T-cell (primary cell): ENCODE measurements at places on chromosomes 3 and 15. TPM values are rescaled to one million over a fixed set of nuclear protein-coding genes. Genes with fewer than 3 reads are reported as not detected.
A peak's percentile ranks its signal among the peaks of the same experiment; 100 is the strongest.

Gene CATSPER2
- total RNA-seq = 6.6 TPM

Gene GOLGA8H
- total RNA-seq = not detected

Gene FBXW12
- total RNA-seq = not detected

Gene ANKRD34C
- not detected for total RNA-seq

- no peak overlapping the region for H3K27ac ChIP-seq
- H3K4me3 ChIP-seq = no peak overlapping the region
- DNase-seq = peak; percentile 21
- peaks cover 44% of the 10 kb centered on the region for H3K4me1 ChIP-seq
- H3K36me3 ChIP-seq = peaks cover 10% of the 10 kb centered on the region
Measured at GRCh38 chr3:49377483-49377882, 19.3 kb upstream of the GPX1 start.

- H3K4me1 ChIP-seq = no peaks in the 10 kb centered on the region
- no peak for DNase-seq
- no peak overlapping the region for H3K4me3 ChIP-seq
- no peak overlapping the region for H3K27ac ChIP-seq
- H3K36me3 ChIP-seq = no peaks in the 10 kb centered on the region
Measured at GRCh38 chr3:24088782-24089181, 143.7 kb downstream of the NR1D2 start.

- no peak overlapping the region for H3K4me3 ChIP-seq
- H3K27ac ChIP-seq = no peak overlapping the region
- no peaks in the 10 kb centered on the region for H3K4me1 ChIP-seq
- H3K36me3 ChIP-seq = no peaks in the 10 kb centered on the region
- DNase-seq = no peak
Measured at GRCh38 chr15:35514759-35515158, 31.2 kb downstream of the DPH6 start.

DNA sequence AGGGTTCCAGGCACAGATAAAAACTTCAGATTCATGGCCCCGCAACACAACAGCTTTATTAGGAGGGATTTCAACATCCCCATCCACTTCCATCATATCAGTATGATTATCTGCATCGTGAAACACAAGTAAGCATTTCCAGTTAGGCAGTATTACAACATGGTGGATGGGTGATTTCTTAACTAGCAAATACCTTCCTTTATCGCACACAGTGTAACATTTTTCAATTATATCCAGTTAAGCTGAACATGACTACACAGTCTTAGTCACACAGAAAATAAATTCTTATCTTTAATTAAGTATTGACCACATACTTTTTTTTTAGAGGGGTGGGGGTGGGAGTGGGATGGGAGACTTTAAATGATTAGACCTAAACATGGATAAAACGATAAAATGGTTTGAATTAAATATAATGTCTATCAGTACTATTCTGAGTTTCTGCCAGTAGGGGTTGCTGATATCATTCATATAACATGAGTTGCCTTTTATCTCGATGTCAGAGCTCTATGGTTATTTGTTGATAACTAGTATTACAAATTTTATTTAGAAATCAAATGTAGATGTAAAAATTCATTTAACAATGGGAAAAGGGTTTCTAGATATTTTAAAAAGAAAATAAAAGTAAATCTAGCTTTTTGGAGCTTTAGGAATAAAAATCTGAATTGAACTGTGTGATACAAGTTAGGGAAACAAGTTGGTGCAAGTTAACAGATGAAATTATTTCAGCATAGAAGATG lies 146.6 kb downstream of the TBL1XR1 start:
- no peak overlapping the region for H3K4me3 ChIP-seq
- H3K36me3 ChIP-seq = no peaks in the 10 kb centered on the region
- no peak for DNase-seq
- no peaks in the 10 kb centered on the region for H3K4me1 ChIP-seq
- no peak overlapping the region for H3K27ac ChIP-seq

DNA sequence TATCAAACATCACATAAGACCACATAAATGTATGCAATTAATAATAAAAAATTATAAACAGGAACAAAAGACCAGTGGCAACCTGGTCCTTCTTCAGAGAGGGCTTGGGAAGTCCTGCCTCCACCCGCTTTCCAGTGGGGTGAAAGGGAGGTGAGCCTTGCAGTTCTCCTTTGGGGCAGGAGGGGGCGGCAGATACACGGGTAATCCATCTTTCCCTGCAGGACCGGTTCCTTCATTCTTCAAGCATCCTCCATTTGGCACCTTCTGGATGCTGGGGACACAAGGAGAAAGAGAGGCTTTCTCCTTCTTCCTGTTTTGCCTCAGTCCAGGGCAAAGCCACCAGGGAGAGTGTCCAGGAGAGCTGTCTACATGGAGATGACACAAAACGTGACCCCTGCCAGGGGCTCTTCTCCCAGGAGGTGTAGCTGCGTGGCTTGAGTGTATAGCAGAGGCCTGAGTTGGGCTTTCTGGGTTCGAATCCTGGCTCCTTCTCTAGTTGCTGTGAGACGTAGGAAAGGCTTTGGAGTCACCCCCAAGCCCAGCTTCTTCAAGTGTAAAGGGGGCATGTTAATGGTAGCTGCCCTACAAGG lies 23.2 kb downstream of the RPLP1 start:
- peaks cover 25% of the 10 kb centered on the region for H3K27me3 ChIP-seq
- no peak overlapping the region for H3K4me3 ChIP-seq
- H3K36me3 ChIP-seq = no peaks in the 10 kb centered on the region
- peak; percentile 41 for DNase-seq
- H3K27ac ChIP-seq = no peak overlapping the region

GRCh38 chr3:3356846-3357245 lies 177.4 kb upstream of the CRBN start:
- no peaks in the 10 kb centered on the region for H3K36me3 ChIP-seq
- no peak overlapping the region for H3K4me3 ChIP-seq
- no peaks in the 10 kb centered on the region for H3K27me3 ChIP-seq
- no peaks in the 10 kb centered on the region for H3K4me1 ChIP-seq
- DNase-seq = no peak

DNA sequence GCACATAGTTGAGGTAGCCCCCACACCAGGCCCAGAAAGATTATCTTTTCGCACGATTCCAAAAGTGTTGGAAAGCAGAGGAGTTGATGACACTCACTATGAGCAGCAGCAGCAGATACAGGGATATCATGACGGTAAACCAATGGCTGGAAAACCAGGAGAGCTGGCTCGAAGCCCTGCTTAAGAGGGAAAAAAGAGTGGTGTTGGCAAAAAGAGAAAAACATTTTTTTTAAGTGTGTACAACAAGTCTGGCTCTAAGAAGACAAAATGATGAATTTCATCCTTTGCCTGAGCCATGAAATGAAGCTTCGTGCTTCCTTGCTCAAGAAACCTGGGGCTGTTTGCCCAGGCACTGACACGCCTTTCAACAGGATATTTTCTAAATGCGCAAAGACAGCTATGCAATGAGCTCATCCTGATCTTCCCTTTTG lies 27.3 kb downstream of the PARP16 start:
- DNase-seq = no peak
- no peaks in the 10 kb centered on the region for H3K27me3 ChIP-seq
- H3K27ac ChIP-seq = no peak overlapping the region
- no peak overlapping the region for H3K4me3 ChIP-seq
- peaks cover 6% of the 10 kb centered on the region for H3K36me3 ChIP-seq
- no peaks in the 10 kb centered on the region for H3K4me1 ChIP-seq

GRCh38 chr3:187982142-187982541 lies 171.8 kb upstream of the LPP start:
- H3K27me3 ChIP-seq = no peaks in the 10 kb centered on the region
- no peak overlapping the region for H3K4me3 ChIP-seq
- no peak for DNase-seq
- H3K36me3 ChIP-seq = no peaks in the 10 kb centered on the region
- no peak overlapping the region for H3K27ac ChIP-seq

GRCh38 chr3:190747571-190747970 lies 114.9 kb downstream of the GMNC start:
- no peaks in the 10 kb centered on the region for H3K27me3 ChIP-seq
- no peak overlapping the region for H3K27ac ChIP-seq
- DNase-seq = no peak
- no peak overlapping the region for H3K4me3 ChIP-seq
- H3K36me3 ChIP-seq = no peaks in the 10 kb centered on the region
- H3K4me1 ChIP-seq = no peaks in the 10 kb centered on the region

DNA sequence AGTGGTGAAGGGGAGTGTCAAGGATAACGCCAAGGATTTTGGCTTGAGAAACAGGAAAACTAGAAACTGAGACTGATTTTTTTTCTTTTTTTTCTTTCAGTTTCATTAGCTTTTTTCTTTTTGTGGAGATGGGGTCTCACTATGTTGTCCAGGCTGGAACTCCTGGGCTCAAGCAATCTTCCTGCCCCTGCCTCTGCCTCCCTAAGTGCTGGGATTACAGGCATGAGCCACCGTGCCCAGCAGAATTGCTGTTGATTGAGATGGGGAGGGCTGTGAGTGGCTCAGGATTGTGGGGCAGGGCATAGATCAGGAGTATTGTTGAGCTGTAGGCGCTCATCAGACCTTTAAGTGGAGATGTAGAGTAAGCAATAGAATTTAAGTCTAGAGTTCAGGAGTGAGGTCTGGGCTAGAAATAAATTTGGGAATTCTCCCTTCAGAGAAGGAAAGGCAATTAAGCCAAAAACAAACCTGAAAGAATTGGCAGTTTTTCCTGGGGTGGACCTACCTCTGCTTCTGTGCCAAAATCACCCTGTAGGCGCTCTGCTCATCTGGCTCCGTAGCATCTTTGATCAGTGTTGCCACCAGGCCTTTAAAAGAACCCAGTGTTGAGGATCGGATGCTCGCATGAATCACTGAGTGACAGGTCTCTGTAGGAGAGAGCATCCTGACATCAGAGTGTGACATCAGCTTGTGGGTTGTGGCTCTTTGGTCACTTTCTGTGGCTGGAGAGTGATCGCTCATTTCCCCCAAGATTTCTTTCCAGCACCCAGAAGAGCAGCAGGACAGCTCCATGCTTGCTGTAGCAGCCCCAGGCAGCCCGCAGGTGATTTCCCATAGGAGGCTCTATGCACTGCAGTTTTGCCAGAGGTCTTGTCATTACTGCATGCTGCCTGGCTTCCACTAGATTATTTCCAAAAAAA lies 15.8 kb downstream of the ABHD17C start:
- no peaks in the 10 kb centered on the region for H3K27me3 ChIP-seq
- no peak overlapping the region for H3K4me3 ChIP-seq
- H3K27ac ChIP-seq = no peak overlapping the region
- no peaks in the 10 kb centered on the region for H3K36me3 ChIP-seq
- H3K4me1 ChIP-seq = no peaks in the 10 kb centered on the region

DNA sequence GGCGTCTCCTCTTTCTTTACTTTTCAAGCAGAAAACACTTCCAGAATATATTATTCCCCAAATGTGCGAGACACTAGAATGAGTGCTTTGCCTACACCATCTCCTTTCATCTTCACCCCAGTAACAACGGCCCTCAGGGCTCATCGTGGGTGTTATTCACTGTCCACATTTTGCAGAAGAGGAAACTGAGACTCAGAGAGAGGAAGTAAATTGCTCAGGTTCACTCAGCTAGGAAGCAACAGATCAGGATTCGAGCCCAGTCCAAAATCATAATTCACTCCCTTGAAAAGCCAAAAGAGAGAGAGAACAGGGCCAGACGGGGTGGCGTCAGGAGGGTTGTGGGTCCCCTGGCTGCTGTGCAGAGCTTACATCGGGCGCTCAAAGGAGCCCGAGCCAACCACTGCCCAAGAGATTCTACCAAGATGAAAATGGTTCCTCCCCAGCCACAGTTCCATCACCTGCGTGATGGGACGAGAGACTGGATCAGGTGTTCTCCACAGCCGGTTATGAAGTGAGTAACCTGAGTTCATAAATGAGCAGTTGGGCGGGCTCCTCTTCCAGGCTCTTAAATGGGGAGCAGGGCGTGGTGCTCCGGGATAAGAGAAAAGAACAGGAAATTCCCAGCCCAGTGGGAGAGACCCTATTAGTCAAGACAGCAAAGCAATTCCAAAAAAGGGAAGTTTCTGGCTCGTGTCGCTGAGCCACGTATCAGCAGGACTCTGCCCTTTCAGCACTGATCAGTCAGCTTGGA lies 48.6 kb upstream of the FLNB start:
- no peaks in the 10 kb centered on the region for H3K27me3 ChIP-seq
- H3K36me3 ChIP-seq = no peaks in the 10 kb centered on the region
- no peak overlapping the region for H3K27ac ChIP-seq

GRCh38 chr15:101058735-101059134 lies 139.6 kb downstream of the LRRK1 start:
- H3K4me1 ChIP-seq = no peaks in the 10 kb centered on the region
- H3K4me3 ChIP-seq = no peak overlapping the region
- H3K36me3 ChIP-seq = no peaks in the 10 kb centered on the region
- no peak overlapping the region for H3K27ac ChIP-seq

GRCh38 chr3:176577447-176577846 lies 619.8 kb downstream of the TBL1XR1 start:
- no peaks in the 10 kb centered on the region for H3K27me3 ChIP-seq
- no peak for DNase-seq
- H3K4me1 ChIP-seq = no peaks in the 10 kb centered on the region
- H3K36me3 ChIP-seq = no peaks in the 10 kb centered on the region

DNA sequence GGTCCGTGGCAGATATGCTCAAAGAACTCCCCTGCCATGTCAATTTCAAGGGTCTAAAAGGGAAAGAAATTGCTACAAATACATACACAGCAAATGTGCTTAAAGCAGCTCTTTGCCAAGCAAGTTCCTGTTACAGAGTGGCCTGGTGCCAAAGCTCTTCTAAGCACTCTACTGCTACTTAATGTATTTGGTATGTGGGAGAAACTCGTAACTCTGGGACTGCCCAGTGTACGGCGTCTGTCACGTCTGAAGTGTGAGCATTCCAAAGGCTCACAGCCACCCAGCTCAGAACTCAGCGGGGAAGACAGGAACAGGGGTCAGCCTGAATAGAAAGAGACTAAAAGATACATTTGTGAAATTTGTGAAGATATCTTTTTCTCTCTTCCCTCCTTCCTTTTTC lies 54.6 kb downstream of the RBMS3 start:
- no peak for DNase-seq
- no peaks in the 10 kb centered on the region for H3K27me3 ChIP-seq
- H3K27ac ChIP-seq = no peak overlapping the region
- H3K4me1 ChIP-seq = no peaks in the 10 kb centered on the region
- H3K4me3 ChIP-seq = no peak overlapping the region

DNA sequence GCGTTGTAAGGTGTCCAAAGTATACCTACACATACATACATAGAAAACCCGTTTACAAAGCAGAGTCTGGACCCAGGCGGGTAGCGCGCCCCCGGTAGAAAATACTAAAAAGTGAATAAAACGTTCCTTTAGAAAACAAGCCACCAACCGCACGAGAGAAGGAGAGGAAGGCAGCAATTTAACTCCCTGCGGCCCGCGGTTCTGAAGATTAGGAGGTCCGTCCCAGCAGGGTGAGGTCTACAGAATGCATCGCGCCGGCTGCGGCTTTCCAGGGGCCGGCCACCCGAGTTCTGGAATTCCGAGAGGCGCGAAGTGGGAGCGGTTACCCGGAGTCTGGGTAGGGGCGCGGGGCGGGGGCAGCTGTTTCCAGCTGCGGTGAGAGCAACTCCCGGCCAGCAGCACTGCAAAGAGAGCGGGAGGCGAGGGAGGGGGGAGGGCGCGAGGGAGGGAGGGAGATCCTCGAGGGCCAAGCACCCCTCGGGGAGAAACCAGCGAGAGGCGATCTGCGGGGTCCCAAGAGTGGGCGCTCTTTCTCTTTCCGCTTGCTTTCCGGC lies 318.6 kb downstream of the FGF12 start:
- no peaks in the 10 kb centered on the region for H3K36me3 ChIP-seq
- H3K27ac ChIP-seq = no peak overlapping the region
- H3K4me3 ChIP-seq = no peak overlapping the region

- peaks cover 29% of the 10 kb centered on the region for H3K4me1 ChIP-seq
- H3K27me3 ChIP-seq = no peaks in the 10 kb centered on the region
- DNase-seq = no peak
- H3K4me3 ChIP-seq = no peak overlapping the region
- H3K36me3 ChIP-seq = peaks cover 8% of the 10 kb centered on the region
- H3K27ac ChIP-seq = no peak overlapping the region
Measured at GRCh38 chr15:66494262-66494661, 3.3 kb downstream of the SNAPC5 start.
